ENCODE measurements at places on chromosomes 12 and 14. TPM values are rescaled to one million over a fixed set of nuclear protein-coding genes. Genes with fewer than 3 reads are reported as not detected.

GRCh38 chr12:34526946-34527345, 504.6 kb downstream of the ALG10 start:
- DNase-seq, result no peak

DNA sequence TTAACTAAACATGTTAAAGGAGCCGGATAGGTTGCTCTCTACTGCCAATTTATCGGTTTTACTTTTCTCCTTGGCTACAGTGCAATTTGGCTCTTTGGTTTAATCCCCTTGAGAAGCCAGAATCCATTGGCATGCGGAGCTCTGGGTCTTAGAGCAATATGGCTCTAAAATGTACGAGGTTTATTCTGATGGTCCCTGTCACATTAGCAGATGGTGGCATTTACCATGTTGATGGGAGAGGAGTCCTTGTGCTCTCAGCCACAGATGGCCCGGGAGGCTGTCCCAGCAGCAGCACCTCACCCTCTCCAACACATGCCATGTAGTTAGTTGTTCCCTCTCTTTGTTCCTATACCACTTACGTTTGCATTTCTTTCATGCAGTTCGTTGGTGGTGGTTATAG, 179.7 kb downstream of the RGS6 start:
- DNase-seq, result no peak

DNA sequence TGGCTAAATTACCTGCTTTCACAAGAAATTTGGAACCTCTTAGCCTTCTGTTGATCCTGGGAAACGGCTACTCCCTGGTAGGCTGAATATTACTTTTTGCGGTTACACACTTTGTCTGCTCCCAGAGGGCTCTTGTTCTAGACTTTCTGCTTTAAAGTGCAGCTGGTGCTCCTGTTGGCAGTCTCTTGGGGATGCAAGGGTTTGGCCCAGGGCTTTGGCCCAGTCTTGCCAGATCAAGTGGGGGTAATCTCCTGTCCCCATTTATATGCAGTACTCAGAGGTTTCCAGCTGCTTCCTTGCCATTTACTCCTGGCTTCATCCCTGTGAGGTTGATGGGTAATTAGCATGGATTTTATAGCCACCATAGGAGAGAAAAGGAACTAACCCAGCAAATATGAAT, 558.2 kb upstream of the MIS18BP1 start:
- no peak for DNase-seq

GRCh38 chr12:79451978-79452377, 238.8 kb downstream of the PAWR start:
- peak; percentile 99 for DNase-seq

- no peak for DNase-seq
Observed at GRCh38 chr14:75884198-75884611, 97.6 kb downstream of the TGFB3 start.

DNA sequence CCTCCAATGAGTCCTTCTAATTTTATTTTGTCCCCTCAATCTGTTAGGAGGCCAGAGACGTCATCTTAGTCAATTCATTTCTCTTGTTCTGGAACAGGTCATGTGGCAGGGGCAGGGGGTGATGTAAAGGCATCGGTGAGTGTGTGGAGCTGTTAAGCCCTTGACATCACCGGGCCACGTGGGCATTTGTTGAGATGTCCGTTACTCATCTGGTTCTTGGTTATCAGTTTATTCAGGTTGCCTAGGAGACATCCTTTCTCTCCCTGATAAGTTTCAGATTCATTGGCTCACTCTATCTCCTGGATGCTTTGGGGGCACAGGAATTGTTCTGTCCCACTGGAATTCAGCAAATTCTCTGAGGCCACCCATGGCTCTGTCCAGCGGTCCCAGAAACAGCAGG, 33.6 kb upstream of the SEL1L start:
- DNase-seq, result no peak

- peak; percentile 49 for DNase-seq
Observed at GRCh38 chr12:58540480-58541299, 379.6 kb downstream of the LRIG3 start.

GRCh38 chr12:6873094-6874014, at the start of gene SPSB2:
Gene SPSB2, minus strand, starts transcription at chr12:6873303. Its CDS starts 402 bp downstream, at chr12:6872901.
- DNase-seq, result peak; percentile 77

DNA sequence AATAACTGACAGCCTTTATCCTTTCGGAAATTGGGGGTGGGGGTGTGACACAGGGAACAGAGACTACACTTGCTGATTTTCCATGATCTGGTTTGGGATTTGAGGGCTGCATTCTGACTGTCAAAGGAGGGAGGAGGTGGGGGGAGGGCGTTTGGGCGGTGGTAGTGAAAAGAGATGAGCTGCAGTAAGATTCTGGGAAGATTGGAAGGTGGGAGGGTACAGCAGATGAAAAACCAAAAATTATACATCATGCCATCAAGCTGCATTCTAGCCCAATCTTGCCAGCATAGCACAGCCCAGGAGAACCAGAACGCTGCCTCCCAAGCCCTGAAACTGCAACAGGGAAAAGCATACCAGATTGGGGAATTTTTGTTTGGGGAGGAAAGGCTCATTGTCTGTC, 2.4 kb downstream of the RND1 start:
- DNase-seq, result no peak

DNA sequence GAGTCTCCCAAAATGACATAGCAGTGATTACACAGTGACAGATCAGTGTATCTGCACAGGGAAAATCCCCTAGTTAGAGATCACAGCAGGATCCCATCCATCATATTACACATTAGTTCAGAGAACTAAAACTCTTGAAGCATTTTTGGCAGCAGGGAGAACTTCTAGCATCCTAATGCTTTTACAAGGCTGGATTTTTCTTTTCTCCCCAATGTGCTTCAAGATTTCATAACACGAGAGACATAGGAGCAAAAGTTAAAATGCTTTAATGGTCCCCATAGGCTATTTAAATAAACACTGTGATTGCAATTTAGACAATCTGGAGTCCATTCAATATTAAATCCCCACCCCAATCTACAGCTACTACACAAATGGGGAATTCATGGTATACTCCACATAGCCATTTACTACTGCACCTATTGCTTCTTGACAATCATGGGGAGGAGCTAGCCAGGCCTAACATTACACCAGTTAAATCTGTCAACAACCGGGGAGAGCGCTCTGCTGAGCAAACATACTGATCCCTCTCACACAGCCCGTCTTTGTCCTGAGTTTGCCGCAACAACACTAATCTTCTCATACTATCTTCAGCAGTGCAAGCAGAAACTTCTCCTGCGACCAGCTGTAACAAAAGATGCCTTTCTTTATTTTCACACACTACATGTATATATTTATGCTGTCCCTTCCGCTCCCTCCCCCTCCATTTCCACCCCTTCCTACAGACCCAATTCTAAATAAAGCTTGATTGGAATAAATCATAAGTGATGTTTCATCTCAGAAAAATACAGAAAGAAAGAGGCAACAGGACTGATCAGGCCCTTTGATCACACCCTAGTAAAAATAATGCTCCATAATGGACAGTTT, 120.3 kb upstream of the SOX5 start:
- DNase-seq, result no peak

The LAG3 gene
- 0.13 TPM for total RNA-seq

The KCNA5 gene
- total RNA-seq, result not detected

The USP44 gene
- total RNA-seq, result 1.1 TPM

The FMNL3 gene
- total RNA-seq, result 80.3 TPM

The MYH6 gene
- not detected for total RNA-seq

The TAS2R30 gene
- total RNA-seq, result 2.2 TPM

The ATL1 gene
- 5.5 TPM for total RNA-seq

All from pulmonary artery endothelial cell (primary cell).